ENCODE measurements at places on chromosomes 4 and X. TPM values are rescaled to one million over a fixed set of nuclear protein-coding genes. Genes with fewer than 3 reads are reported as not detected.

GRCh38 chr4:57124145-57124544 is 14.0 kb upstream of the IGFBP7 start:
- no peak for DNase-seq

The C4orf50 gene
- not detected for total RNA-seq

The LRP2BP gene
- 0.60 TPM for total RNA-seq

- DNase-seq: no peak
Observed at GRCh38 chr4:212438-213188, 88.3 kb downstream of the ZNF718 start.

The NR3C2 gene
- total RNA-seq: 6.1 TPM

The CT47A7 gene
- total RNA-seq: not detected

- DNase-seq: no peak
Observed at GRCh38 chr4:61200187-61200915, at the start of gene ADGRL3. ADGRL3 (plus strand) TSS chr4:61200326.
